Type B pancreatic cell (in vitro differentiated cells): ENCODE measurements at places on chromosomes 2 and 18. TPM values are rescaled to one million over a fixed set of nuclear protein-coding genes. Genes with fewer than 3 reads are reported as not detected.

The AFG3L2 gene
- 56.0 and 62.6 TPM in 2 replicates for total RNA-seq

The RGPD3 gene
- 0.07 and 0.17 TPM in 2 replicates for total RNA-seq

The CTLA4 gene
- total RNA-seq, result not detected in 2 replicates

- DNase-seq, result no peak
Observed at GRCh38 chr2:42224422-42225067, 55.4 kb downstream of the EML4 start.

DNA sequence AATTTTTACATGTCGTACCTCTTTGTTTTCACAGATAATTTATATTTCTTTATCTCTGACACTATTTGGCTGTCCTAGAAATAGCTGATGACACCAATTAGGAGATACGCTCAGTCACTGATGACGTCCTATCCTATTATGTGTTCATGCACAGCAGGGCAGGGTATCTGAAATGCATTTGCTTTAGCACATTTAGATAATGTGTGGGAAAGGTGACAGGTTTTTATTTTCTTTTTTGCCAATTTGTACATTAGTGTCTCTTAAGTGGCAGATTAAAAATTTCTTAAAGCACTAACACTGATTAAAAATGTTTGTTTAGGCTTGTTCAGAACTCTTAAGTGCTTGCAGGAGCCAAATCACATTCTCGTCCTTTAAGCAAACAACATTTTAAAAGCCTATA lies 39.7 kb downstream of the CDC42EP3 start:
- DNase-seq, result no peak

GRCh38 chr2:11102466-11102865 lies 52.8 kb upstream of the SLC66A3 start:
- DNase-seq, result no peak

GRCh38 chr2:178250429-178250828 lies 56.1 kb downstream of the OSBPL6 start:
- no peak for DNase-seq

DNA sequence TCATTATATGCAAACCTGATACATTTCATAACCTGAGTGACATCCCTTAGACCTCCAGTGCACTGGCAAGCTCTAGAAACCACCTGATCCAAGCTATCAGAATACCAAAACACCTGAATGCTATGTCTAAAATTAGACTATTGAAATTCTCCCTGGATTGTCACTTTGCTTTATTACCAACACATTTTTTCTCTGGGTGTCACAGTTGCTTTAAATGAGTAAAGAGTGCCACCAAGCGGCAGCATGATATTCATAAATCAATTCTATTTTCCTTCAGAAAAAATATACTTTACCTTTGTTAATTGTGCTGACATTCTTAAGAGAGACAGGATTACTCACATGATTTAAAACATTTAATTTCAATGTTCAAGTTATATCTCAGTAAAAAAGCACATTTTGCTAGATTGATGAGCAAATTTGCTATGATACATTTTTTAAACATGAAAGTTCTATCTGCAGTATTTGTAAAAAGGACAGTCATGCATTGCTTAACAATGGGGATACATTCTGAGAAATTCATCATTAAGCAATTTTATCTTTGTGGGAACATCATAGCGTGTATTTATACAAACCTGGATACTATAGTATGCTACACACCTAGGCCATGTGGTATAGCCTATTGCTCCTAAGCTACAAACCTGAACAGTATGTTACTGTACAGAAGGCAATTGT lies 338.4 kb upstream of the SLC39A10 start:
- no peak for DNase-seq

DNA sequence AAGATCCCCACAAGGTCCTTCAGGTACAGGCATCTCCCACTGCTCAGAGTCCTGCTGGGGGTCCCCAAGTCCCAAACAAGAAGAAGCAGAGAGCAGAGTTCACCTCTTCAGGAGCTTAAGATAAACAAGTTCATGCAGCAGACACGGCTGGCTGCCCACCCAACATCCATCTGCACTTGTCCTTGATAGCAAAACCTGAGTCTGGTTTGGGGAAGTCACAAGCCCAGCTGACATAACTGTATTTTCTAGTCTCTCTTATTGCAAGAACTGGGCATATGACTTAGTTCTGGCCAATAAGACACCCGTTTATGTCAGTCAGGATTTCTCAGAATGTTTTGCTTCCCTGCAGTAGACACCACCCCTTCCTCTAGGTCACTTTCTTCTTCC lies 31.8 kb downstream of the AFF3 start:
- no peak for DNase-seq

GRCh38 chr18:45666520-45666919 lies 51.2 kb downstream of the SLC14A2 start:
- DNase-seq, result no peak

DNA sequence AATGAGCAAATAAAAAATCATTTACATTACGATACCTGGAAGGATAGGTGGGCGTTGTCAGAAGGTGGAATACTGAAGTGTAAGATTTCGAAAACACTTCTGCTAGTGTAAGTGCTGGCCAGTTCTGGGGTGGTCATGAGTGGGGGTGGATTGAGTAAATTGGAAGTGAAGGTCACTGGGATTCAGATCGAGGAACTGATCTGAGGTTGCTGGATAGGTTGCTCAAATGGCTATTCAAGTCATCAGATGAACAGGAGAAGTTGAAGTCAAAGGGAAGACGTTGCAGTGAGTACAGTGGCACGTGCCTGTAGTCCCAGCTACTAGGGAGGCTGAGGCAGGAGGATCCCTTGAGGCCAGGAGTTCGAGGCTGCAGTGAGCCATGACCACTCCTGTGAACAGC lies 95.7 kb downstream of the MALT1 start:
- no peak for DNase-seq

The LHCGR gene
- 0.40 and 0.92 TPM in 2 replicates for total RNA-seq

GRCh38 chr2:136572335-136572734 lies 193.0 kb upstream of the THSD7B start:
- DNase-seq, result no peak

The COL3A1 gene
- 282 and 1,124 TPM in 2 replicates for total RNA-seq

GRCh38 chr18:44557616-44558151 lies 123.0 kb upstream of the SETBP1 start:
- DNase-seq, result no peak
